Breast epithelium (tissue), 4 donors: ENCODE measurements at places on chromosomes 1 and 21. TPM values are rescaled to one million over a fixed set of nuclear protein-coding genes. Genes with fewer than 3 reads are reported as not detected.
A peak's percentile ranks its signal among the peaks of the same experiment; 100 is the strongest.

GRCh38 chr1:14897997-14898645 lies 255.4 kb upstream of the TMEM51 start:
- H3K27me3 ChIP-seq: no peaks in the 10 kb centered on the region
- H3K36me3 ChIP-seq: no peaks in the 10 kb centered on the region
- no peak overlapping the region for H3K4me3 ChIP-seq
- H3K4me1 ChIP-seq: no peaks in the 10 kb centered on the region

DNA sequence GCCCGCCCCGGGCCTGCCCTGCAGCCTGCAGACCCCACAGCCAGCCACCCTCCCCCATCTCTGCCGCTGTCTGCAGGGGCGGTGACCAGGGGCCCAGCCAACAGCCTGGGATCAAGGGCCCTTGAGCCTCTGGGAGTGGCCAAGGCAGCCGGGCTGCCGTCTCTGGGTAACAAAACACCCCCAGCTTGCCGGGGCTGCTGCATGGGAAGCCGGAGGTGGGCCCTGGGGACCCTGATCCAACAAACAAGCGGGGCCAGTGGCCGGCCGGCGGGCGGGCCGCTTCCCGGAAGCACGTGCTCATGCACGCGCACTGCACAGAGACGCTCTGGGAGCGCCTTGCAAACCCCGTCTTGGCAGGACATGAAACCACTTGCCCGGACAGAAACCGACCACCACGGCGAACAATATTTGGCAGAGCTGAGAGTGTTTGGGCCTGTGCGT lies 13.2 kb downstream of the MEGF6 start:
- peak overlapping the region; percentile 50 for H3K4me3 ChIP-seq
- DNase-seq: no peak
- peaks cover 5% of the 10 kb centered on the region for H3K4me1 ChIP-seq

DNA sequence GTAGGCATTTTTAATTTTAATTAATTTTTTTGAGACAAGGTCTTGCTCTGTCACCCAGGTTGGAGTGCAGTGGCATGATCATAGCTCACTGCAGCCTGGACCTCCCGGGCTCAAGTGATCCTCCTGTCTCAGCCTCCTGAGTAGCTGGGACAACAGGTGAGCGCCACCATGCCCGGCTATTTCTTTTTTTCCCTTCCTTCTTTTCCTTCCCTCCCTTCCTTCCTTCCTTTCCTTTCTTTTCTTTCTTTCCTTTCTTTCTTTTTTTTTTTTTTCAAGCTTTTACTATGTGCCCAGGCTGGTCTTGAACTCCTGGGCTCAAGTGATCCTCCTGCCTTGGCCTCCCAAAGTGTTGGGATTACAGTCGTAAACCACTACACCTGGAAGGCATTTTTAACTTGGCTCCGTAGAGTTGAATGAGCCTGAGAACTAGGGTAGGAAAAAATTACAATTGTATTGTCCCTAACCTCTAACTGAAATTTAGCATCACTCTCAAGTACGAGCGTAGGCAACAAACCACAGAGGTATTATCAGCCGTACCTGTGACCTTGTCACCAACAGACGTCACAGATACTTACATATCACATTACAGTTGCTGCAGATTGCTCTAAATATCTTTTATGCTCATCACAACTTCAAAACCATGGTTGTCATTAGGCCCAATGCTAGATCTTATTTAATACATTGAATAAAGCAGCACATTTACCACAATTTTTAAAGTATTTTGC lies 8.0 kb downstream of the RUNX3 start:
- no peak overlapping the region for H3K4me3 ChIP-seq
- no peak for DNase-seq

Gene PRR9
- total RNA-seq: not detected

- H3K4me1 ChIP-seq: no peaks in the 10 kb centered on the region
- H3K27me3 ChIP-seq: no peaks in the 10 kb centered on the region
- no peaks in the 10 kb centered on the region for H3K36me3 ChIP-seq
- no peak for DNase-seq
- no peak overlapping the region for H3K4me3 ChIP-seq
- H3K27ac ChIP-seq: no peak overlapping the region
Measured at GRCh38 chr21:45670731-45671130, 27.2 kb downstream of the PCBP3 start.

Gene KCNK1
- total RNA-seq: 9.1 TPM

Gene LCE1D
- total RNA-seq: not detected

GRCh38 chr1:32817159-32817814 lies at the start of the genes S100PBP and YARS1:
Gene S100PBP (plus strand): TSS chr1:32817653. CDS start chr1:32826100, 8,447 bp downstream.
Gene YARS1 (minus strand): TSS chr1:32817358. CDS start chr1:32817244, 114 bp downstream.
- no peaks in the 10 kb centered on the region for H3K27me3 ChIP-seq
- H3K4me1 ChIP-seq: no peaks in the 10 kb centered on the region
- no peaks in the 10 kb centered on the region for H3K36me3 ChIP-seq
- DNase-seq: peak; percentile 100
- peak within 1 kb of the TSS; percentile 97 for H3K27ac ChIP-seq

GRCh38 chr1:150168960-150169601 lies 19.4 kb downstream of the PLEKHO1 start:
- no peak overlapping the region for H3K27ac ChIP-seq
- no peaks in the 10 kb centered on the region for H3K36me3 ChIP-seq
- no peaks in the 10 kb centered on the region for H3K4me1 ChIP-seq

GRCh38 chr1:82453511-82454185 lies 652.9 kb downstream of the ADGRL2 start:
- no peaks in the 10 kb centered on the region for H3K4me1 ChIP-seq
- H3K4me3 ChIP-seq: no peak overlapping the region
- no peak for DNase-seq
- H3K36me3 ChIP-seq: no peaks in the 10 kb centered on the region
- no peak overlapping the region for H3K27ac ChIP-seq

Gene CFHR1
- not detected for total RNA-seq

GRCh38 chr1:184051485-184052193 lies at the start of gene TSEN15:
Gene TSEN15 (plus strand): TSS chr1:184051730. CDS start chr1:184051756, 26 bp downstream.
- peak; percentile 53 for DNase-seq
- no peaks in the 10 kb centered on the region for H3K36me3 ChIP-seq
- peak within 1 kb of the TSS; percentile 79 for H3K27ac ChIP-seq

Gene KRTAP10-4
- not detected for total RNA-seq

DNA sequence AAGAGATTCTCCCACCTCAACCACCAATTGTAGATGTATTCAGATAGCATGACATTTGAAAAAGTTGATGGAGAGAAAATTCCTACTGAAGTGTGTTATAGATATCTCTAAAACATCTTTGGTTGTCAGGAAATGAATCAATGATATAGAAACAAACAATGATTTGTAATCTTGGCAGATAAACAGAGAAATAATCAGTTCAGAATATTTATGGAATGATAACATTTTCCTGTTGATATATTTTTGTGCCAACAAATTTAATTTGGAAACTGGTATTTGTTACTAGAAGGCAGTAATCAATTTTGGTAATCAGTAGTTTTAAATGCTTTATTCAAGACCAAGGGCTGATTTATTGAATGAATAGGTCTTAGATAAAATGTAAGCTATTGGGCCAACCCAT lies 695.6 kb downstream of the USP25 start:
- DNase-seq: no peak
- H3K36me3 ChIP-seq: no peaks in the 10 kb centered on the region
- H3K27me3 ChIP-seq: no peaks in the 10 kb centered on the region

GRCh38 chr1:74436078-74436477 lies 76.3 kb downstream of the LRRC53 start:
- no peaks in the 10 kb centered on the region for H3K27me3 ChIP-seq
- H3K4me3 ChIP-seq: no peak overlapping the region

- H3K4me1 ChIP-seq: no peaks in the 10 kb centered on the region
- H3K4me3 ChIP-seq: no peak overlapping the region
- no peak overlapping the region for H3K27ac ChIP-seq
- DNase-seq: no peak
Measured at GRCh38 chr1:197041486-197042353, 25.3 kb downstream of the F13B start.

GRCh38 chr1:20846461-20847374 lies 59.6 kb upstream of the HP1BP3 start:
- H3K27ac ChIP-seq: no peak overlapping the region
- no peaks in the 10 kb centered on the region for H3K36me3 ChIP-seq
- no peak for DNase-seq
- no peak overlapping the region for H3K4me3 ChIP-seq

- peak overlapping the region; percentile 46 for H3K27ac ChIP-seq
- no peaks in the 10 kb centered on the region for H3K27me3 ChIP-seq
- DNase-seq: no peak
Measured at GRCh38 chr1:93569489-93569888, 112.1 kb downstream of the BCAR3 start.

DNA sequence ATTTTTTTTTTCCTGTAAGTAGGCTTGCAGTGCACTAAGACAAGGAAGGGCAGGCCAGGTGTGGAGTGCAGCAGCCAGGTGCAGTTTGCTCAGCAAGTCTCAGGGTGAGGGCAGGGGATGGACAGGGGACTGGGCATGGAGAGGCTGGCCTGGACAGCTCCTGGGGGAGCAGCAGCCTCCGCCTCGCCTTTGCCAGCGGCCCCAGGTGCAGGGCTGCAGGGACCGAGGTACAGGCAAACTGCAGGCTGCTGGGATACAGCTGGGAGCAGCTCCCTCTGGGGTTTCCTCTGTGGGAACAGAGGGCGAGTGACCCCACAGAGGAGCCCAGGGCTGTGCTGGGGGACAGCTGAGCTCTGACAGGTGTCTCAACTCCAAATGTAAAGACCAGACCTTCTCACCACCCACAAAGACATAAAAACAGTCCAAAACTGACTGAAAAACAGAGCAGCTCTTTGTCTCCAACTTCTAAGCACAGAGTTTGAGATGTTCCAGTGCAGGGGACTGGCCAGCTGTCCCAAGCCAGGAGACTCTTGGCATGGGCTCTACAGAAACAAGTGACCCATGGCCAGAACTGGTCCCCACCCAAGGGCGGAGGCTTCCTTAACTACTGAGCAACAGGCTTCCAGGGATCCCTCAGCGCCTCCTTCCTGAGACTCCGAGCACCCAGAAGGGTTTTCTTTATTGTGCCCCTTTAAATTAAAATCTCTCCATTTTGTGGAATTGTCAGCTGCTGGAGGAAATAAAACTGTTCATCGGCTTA lies 27.7 kb upstream of the AJAP1 start:
- H3K27ac ChIP-seq: no peak overlapping the region
- no peak overlapping the region for H3K4me3 ChIP-seq
- DNase-seq: no peak
- no peaks in the 10 kb centered on the region for H3K36me3 ChIP-seq
- no peaks in the 10 kb centered on the region for H3K4me1 ChIP-seq

- H3K4me1 ChIP-seq: no peaks in the 10 kb centered on the region
- peak overlapping the region; percentile 12 for H3K27ac ChIP-seq
- no peak overlapping the region for H3K4me3 ChIP-seq
Measured at GRCh38 chr21:37373539-37373938, 7.0 kb downstream of the DYRK1A start.

Gene PGLYRP3
- not detected for total RNA-seq

DNA sequence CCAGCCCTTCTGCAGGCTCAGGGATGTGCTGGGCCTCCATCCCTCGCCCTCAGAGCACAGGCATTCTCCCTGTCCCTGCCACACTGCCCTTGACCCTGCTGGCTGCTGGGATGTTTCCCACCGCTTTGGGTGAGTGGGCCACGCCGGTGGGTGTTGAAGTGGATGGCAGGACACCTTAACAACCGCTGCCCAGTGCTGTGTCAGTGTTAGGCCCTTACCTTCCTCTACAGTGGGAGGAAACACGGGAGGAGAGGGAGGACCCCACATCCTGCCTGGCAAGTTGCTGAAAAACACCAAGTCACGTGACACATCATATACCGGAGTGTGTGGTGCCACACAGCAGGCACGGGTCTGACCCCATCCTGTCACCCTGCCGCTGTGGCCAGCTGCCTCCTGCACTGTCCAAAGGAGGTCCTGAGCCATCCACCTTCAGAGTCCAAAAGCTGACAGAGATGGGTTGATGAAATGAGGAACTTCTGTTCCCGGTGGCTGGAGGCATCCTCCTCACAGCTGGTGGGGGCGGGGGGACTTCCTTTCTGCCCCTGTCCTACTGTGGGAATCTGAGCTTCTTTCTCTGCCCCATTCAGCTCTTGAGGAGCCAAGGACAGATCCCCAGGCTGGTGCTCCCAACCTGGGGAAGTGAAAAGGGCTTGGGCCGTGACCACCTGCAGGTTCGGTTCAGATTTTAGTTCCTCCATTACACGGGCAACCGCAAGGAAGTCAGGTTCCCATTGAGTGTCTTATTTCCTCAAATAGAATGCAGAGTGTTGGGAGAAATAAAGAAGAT lies 3.2 kb upstream of the THEMIS2 start:
- no peak overlapping the region for H3K4me3 ChIP-seq
- H3K36me3 ChIP-seq: no peaks in the 10 kb centered on the region
- no peaks in the 10 kb centered on the region for H3K4me1 ChIP-seq

DNA sequence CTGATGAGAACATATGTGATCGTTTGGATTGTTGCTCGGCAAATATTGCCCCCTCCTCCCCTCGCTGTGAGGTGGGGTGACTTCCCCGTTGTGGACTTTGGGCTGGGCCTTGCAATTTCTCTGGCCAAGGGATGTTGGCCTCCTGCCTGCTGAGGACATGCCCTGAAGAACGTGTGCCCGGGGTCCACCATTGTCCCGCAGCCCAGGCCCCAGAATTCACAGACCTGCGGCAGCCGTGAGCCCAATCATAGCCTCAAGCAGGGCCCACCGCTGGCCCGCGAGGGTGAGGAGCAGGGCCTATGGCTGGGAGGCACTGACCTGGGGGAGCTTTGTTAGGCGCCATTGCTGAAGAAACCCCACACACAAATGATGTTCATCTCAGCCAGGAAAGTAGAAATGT lies 58.3 kb upstream of the ACTRT2 start:
- H3K4me3 ChIP-seq: no peak overlapping the region
- H3K36me3 ChIP-seq: no peaks in the 10 kb centered on the region
- DNase-seq: no peak
- no peaks in the 10 kb centered on the region for H3K4me1 ChIP-seq

GRCh38 chr1:220914283-220915116 lies 35.3 kb downstream of the HLX start:
- no peak overlapping the region for H3K4me3 ChIP-seq
- no peak overlapping the region for H3K27ac ChIP-seq
- no peak for DNase-seq
- no peaks in the 10 kb centered on the region for H3K4me1 ChIP-seq

DNA sequence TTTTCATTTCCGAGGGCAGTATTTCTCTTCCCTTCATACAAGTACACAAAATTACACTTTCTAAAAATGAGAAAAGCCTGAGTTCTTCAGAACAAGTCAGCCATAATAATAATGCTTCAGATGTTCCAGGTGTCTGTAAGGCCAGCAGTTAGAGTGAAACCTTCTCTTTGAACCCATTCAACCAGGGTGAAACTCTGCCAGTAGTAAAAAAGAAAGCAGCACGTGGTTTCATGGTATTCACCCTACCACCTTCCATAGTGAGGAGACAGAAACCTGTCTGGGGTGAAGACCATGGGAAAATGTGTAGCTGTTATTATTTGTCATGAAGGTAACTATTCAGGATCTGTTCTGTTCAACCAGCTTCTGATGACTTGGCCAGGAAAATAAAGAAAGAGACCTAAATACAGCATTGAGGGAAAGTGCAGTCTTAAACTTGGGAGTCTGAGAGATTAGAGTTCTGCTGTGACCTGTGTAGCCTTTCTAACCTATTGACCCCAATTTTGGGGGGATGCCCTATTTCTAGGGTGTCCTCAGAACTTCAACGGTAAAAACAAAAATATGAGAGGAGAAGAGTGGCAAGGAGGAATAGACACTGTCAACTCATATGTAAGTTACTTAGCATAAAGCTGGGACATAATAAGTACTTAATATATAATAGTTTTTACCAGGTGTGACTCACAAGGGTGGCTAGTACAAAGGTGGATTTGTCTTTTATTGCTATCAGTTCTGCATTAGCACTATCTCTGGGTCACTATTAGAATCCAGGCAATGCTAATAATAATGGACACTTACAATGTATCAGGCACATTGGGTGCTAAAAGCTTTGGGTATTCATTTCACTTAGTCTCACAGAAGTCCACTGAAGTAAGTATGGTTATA lies 70.0 kb upstream of the TNFSF4 start:
- no peak for DNase-seq
- H3K36me3 ChIP-seq: no peaks in the 10 kb centered on the region

Gene TFF2
- total RNA-seq: not detected
